PC-9 (cell line): ENCODE measurements at places on chromosomes 11 and 22. TPM values are rescaled to one million over a fixed set of nuclear protein-coding genes. Genes with fewer than 3 reads are reported as not detected.

SMTNL1 gene
- not detected in 2 replicates for total RNA-seq

- no peak overlapping the region for H3K4me3 ChIP-seq
- H3K27ac ChIP-seq, result no peak overlapping the region
- DNase-seq, result no peak
- H3K4me1 ChIP-seq, result peaks cover 17% of the 10 kb centered on the region
- no peaks in the 10 kb centered on the region for H3K27me3 ChIP-seq
These were observed 1.7 kb upstream of the SPINDOC start for GRCh38 chr11:63811522-63811921.

ADORA2A gene
- total RNA-seq, result 1.8 and 2.6 TPM in 2 replicates

DNA sequence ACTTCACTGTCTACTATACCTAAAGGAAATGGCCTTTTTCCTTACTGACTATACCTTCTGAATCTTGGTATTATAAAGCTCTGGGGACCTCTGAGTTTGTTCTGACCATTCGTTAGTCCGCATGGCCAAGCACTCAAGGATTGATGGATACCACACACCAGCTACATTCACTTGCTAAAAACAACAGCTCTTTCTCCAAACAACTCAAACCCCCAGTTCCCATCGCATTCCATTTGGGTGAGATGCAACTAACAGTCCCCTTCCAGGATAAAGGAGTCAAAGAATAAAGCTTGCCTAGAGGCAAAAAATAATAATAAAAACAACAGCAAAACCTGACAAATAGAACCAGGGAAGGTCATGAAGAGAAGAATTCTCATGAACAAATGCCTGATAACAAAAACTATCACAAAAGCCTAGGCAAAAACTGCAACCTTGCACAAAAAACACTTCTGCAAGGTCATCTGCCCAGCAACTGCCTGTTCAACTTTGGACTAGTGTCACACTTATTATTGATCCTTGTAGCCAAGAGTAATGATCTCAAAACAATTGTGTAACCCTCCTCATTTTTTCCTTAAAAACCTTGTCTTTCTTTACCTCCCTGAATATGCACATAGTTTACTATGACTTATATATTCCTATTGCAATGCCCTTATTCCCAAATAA is 139.0 kb upstream of the GUCY1A2 start:
- H3K36me3 ChIP-seq, result no peaks in the 10 kb centered on the region
- H3K4me3 ChIP-seq, result no peak overlapping the region
- DNase-seq, result no peak
- no peaks in the 10 kb centered on the region for H3K4me1 ChIP-seq

DNA sequence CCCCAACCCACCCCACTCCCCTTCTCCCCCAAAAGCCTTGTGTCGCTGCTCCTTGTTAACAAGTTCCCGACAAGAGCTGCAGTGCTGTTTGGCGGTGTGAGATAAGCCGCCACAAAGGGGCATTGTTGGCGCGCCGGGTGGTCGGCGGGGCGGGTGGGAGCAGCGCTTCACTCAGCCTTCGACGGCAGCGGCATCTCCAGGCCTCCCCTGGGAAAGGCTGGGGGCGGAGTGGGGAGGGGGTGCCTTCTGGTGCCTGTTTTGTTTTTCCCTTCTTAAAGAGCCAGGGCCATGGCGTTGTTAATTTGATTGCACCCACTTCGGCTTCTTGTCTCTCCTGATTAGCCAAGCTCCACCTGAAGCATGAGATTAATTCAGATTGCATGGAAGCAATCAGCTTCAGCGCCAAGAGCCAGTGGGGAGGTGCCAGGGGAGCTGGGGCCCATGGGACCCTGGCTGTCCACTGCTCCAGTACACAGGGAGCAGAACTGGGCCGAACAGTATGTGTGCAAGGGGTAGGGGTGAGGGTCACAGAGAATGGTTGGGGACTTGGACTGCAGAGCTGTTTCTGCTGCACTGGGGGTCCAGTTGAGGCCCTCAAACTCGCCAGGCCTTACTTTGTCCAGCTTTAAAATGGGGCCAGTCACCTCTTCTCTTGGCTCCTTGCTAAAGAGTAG is 165.1 kb downstream of the CEP164 start:
- H3K36me3 ChIP-seq, result no peaks in the 10 kb centered on the region
- DNase-seq, result no peak
- H3K4me1 ChIP-seq, result no peaks in the 10 kb centered on the region
- H3K4me3 ChIP-seq, result no peak overlapping the region
- H3K27ac ChIP-seq, result no peak overlapping the region
- H3K27me3 ChIP-seq, result peaks cover 100% of the 10 kb centered on the region

DNA sequence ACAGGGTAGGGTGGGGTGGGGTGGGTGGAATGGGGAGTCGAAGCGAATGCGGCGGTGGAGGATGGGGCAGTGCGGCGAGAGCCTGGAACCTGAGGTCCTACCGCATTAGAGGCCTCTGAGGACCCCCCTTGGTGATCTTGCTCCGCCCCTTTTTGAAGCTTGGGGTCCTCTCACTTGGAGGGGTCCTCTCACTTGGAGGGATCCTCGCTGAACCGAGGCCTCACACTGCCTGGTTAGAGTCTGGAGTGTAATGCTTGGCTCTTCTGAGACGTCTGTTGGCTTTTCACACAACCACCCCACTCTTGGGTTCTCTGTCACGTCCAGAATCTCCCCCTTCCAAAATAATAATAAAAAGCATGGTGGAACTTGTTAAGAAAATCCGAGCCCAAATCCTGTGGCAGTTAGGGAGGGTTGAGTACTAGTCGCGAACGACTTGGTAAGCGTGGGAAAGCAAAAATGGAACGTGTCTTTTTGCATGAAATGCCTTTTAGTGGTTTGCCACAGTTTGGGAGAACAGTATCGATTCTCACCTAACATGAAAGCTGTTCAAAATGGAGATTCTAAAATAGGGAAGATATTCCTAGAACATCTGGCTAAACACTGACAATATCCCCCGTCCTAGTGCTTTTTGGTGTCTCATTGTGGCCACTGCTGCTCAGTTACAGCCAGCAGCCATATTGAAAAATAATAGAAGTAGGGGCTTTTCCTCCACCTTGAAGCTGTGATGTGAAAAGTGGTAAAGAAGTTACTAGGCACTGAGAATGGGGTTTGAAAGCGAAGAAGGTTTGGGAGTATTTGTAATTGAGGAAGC is 822 bp downstream of the RBX1 start:
- H3K36me3 ChIP-seq, result peaks cover 31% of the 10 kb centered on the region
- H3K27me3 ChIP-seq, result no peaks in the 10 kb centered on the region
- peak overlapping the region; percentile 70 for H3K4me3 ChIP-seq
- peak overlapping the region; percentile 37 for H3K27ac ChIP-seq

DNA sequence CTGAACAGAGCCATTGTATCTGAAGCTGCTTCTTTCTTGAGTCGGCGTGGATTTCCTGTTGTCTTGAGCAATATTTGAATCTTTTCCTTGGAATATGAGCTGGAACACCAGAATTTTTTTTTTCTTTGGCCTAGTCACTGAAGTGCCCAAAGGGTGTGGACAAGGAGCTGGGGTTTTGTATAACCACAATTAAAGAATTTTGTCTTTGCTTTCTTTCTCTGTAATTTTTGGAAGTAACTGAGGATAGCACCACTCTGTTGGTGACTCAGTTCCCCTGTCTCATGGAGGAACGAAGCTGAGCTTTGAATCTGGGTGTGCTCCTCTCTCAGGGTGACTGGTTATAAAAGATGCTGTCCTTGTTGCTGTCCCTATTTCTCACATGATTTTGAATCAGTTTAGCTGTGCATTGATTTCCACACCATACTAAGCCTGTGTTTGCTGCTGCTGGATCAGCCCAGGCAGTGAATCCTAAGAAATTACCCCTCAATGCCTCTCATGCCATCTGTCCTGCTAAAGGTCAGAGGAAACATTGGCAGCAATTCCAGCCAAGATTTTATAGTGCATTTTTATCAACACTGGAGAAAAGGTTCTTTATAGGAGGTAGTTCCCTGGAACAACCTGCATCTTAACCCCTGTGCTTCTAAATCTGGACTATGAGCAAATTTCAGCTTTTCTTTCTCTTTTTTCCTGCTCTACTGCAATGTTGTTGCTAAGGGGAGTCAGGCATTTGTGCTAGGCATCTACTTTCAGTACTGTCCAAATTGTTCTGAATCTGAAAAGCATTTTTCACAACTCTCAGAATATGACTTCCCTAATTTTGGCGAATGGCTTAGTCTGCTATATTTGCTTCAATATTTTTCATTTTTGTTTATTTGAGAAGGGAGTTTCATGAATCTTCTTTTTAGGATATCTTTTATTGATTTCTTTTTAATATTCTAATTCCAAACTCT is 540.8 kb downstream of the SOX6 start:
- no peaks in the 10 kb centered on the region for H3K27me3 ChIP-seq
- H3K36me3 ChIP-seq, result no peaks in the 10 kb centered on the region
- peak overlapping the region; percentile 37; the same call in 1 of the 2 replicates for H3K4me3 ChIP-seq
- H3K27ac ChIP-seq, result peak overlapping the region; percentile 100
- H3K4me1 ChIP-seq, result peaks cover 37% of the 10 kb centered on the region

OR5A1 gene
- not detected in 2 replicates for total RNA-seq

GRCh38 chr22:23698673-23699235 is 7.9 kb downstream of the RGL4 start:
- no peak for DNase-seq
- H3K27ac ChIP-seq, result no peak overlapping the region
- no peaks in the 10 kb centered on the region for H3K27me3 ChIP-seq
- H3K4me3 ChIP-seq, result no peak overlapping the region
- H3K4me1 ChIP-seq, result no peaks in the 10 kb centered on the region
- H3K36me3 ChIP-seq, result no peaks in the 10 kb centered on the region; the same call in 1 of the 2 replicates

TNNT3 gene
- total RNA-seq, result 0.60 TPM in 1 of 2 replicates, not detected in the other

- H3K4me3 ChIP-seq, result no peak overlapping the region
- H3K27me3 ChIP-seq, result no peaks in the 10 kb centered on the region
- no peaks in the 10 kb centered on the region for H3K36me3 ChIP-seq
- no peaks in the 10 kb centered on the region for H3K4me1 ChIP-seq
- DNase-seq, result peak; percentile 18
These were observed 7.5 kb downstream of the ELMOD1 start for GRCh38 chr11:107598225-107599139.

DNA sequence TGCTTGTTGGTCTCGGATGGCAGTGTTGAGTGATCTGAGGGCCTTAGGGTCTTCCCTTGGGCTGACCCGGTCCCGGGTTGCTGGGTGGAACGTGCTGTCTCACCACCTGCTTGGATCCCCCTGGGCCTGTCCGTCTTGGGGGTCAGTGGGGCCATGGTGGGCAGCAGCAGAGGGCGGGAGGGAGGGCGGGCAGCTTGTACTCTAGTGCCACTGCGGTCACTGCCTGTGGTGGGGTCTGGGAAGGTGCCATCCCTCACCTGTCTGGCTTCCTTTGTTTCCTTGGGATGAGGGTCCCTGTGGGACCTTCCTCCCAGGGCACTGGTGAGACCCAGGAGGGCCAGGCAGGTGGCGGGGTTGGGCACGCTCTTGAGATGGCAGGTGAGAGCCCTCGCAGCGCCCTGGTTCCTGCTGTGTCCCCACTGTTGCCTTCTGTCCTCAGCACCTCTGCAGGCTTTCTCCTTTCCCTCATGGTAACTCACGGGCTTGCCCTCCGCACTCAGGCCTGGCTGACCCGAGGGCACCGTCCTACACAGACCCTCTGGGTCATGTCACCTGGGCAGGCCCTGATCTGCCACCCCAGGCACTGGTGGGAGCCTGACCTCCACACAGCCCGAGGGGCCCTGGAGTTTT is 34.2 kb downstream of the TBC1D22A start:
- H3K27ac ChIP-seq, result no peak overlapping the region
- H3K4me1 ChIP-seq, result no peaks in the 10 kb centered on the region
- DNase-seq, result no peak
- no peaks in the 10 kb centered on the region for H3K27me3 ChIP-seq

- peaks cover 94% of the 10 kb centered on the region for H3K4me1 ChIP-seq
- DNase-seq, result peak; percentile 84
- no peak overlapping the region for H3K4me3 ChIP-seq
- peak overlapping the region; percentile 98 for H3K27ac ChIP-seq
- no peaks in the 10 kb centered on the region for H3K36me3 ChIP-seq
- no peaks in the 10 kb centered on the region for H3K27me3 ChIP-seq
These were observed 37.6 kb downstream of the LIF start for GRCh38 chr22:30208631-30209603.

SUSD2 gene
- total RNA-seq, result 5.5 and 5.7 TPM in 2 replicates
